ENCODE measurements at places on chromosomes 5 and 9. TPM values are rescaled to one million over a fixed set of nuclear protein-coding genes. Genes with fewer than 3 reads are reported as not detected.

GRCh38 chr9:134419684-134420076, 93.4 kb downstream of the RXRA start:
- no peak overlapping the region for H3K4me3 ChIP-seq
- H3K36me3 ChIP-seq, result peaks cover 5% of the 10 kb centered on the region
- no peaks in the 10 kb centered on the region for H3K4me1 ChIP-seq
- no peak overlapping the region for H3K27ac ChIP-seq
- peak; percentile 64 for DNase-seq

DNA sequence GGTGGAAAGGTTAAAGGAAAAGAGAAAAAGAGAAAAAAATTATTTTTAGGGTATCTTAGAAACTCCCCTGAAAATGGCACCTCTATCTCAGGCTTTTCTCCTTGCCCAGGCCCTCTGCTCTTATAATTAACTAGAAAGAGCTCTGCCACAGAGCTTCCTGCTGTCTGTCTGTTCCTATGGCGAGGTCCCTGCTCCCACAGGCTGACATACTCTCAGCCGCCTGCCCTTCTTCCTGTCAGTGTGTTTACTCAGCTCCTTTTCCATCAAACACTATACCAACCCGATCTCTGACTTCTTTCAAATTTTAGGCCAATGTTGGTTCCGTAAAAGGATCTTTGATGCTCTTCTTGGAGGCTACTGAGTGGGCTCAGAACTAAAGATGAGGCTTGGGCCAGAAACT, 482.6 kb downstream of the DMAC1 start:
- H3K36me3 ChIP-seq, result peaks cover 17% of the 10 kb centered on the region
- H3K27ac ChIP-seq, result no peak overlapping the region
- no peak for DNase-seq
- H3K27me3 ChIP-seq, result no peaks in the 10 kb centered on the region

- H3K27me3 ChIP-seq, result no peaks in the 10 kb centered on the region
- no peaks in the 10 kb centered on the region for H3K4me1 ChIP-seq
- H3K4me3 ChIP-seq, result no peak overlapping the region
- no peak overlapping the region for H3K27ac ChIP-seq
Measured at GRCh38 chr5:756171-756570, 28.4 kb downstream of the ZDHHC11B start.

GRCh38 chr5:59616413-59616812, 277.1 kb downstream of the PDE4D start:
- H3K4me3 ChIP-seq, result no peak overlapping the region
- no peak for DNase-seq

DNA sequence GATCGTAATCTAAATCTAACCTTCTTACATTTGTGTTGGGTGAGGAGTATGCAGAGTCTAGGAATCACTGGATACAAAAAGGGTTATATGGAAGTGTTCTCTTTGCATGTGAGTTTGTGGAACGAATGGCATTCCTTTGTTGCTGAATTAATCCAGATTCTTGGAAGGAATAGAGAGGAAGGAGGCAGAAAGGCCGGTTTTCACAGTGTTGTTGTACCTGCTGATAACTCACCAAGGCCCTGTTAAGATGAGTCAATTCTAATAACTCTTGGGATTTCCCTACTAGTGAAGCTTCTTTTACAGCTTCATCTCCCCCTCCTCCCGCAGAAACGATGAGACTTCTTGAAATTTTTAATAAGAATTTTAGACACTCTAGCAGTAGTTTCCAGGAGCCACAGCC, 84.0 kb downstream of the ZSWIM6 start:
- no peak for DNase-seq
- no peaks in the 10 kb centered on the region for H3K36me3 ChIP-seq
- H3K27me3 ChIP-seq, result no peaks in the 10 kb centered on the region

DNA sequence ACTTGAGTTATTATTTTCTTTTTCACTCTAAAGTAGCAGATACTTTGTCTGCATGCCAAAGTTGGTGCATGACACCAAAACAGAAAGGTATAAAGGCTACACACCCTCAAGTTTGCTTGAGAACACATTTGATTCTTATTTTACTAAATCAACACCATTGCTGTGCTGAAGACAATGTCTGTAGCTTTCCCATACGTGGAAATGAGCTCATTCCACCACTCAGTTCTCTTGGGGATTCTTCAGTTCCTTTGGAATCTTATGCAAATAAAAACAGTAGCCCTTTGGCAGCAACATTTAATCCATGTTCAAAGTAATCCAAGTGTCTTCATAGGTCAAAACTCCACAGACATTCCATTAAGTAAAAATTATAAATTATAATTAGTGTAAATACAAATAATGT, 264.9 kb downstream of the TLE1 start:
- no peaks in the 10 kb centered on the region for H3K4me1 ChIP-seq
- H3K4me3 ChIP-seq, result no peak overlapping the region
- no peaks in the 10 kb centered on the region for H3K27me3 ChIP-seq

DNA sequence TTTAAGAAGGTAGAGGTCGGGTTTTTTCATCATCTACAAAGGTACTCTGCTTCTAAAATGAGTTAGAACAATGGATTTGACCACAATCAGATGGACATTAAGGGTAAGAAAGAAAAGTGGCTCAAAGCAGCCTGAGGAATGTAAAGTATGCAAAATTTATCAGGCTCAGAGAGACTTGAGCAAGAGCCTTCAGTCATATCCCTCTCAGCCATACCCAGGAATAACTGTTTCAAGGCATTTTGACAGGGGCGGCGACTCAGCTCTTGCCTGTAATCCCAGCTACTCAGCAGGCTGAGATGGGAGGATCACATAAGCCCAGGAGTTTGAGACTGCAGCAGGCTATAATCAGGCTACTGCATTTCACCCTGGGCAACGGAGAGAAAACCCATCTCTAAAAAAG, 38.8 kb upstream of the ANXA2R start:
- peaks cover 7% of the 10 kb centered on the region for H3K36me3 ChIP-seq
- no peak overlapping the region for H3K27ac ChIP-seq
- DNase-seq, result no peak
- no peaks in the 10 kb centered on the region for H3K27me3 ChIP-seq
- no peak overlapping the region for H3K4me3 ChIP-seq
- peaks cover 9% of the 10 kb centered on the region for H3K4me1 ChIP-seq

Gene OLFML2A
- total RNA-seq, result 11.6 TPM

Gene SPINK7
- total RNA-seq, result not detected

DNA sequence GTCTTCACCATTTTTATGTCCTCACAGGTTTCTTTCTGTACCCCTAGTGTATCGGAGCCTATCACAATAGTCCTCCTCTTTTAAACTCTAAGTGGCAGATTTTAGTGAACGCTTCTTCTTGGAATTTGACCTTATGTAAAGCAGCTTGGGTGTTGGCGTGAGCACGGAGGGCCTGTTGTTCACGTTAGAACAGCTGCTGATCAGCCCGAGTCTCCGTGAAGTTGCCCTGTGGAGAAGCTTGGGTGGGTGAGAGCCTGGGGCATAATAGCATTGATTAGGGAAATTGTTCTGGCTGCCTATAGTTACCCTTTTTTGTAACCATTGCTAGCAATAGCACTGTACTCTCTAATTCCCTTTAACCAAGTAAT, 167.0 kb upstream of the OTULINL start:
- H3K27me3 ChIP-seq, result no peaks in the 10 kb centered on the region
- H3K27ac ChIP-seq, result peak overlapping the region; percentile 57
- H3K4me3 ChIP-seq, result no peak overlapping the region
- no peak for DNase-seq
- peaks cover 30% of the 10 kb centered on the region for H3K36me3 ChIP-seq

- H3K27me3 ChIP-seq, result peaks cover 21% of the 10 kb centered on the region
- peaks cover 11% of the 10 kb centered on the region for H3K4me1 ChIP-seq
- peaks cover 6% of the 10 kb centered on the region for H3K36me3 ChIP-seq
- H3K27ac ChIP-seq, result peak within 1 kb of the TSS; percentile 95
- H3K4me3 ChIP-seq, result peak within 1 kb of the TSS; percentile 89
Measured at GRCh38 chr9:87725900-87726709, at the start of gene CTSL. Gene CTSL, plus strand, starts transcription at chr9:87726119. Its CDS starts 1,485 bp downstream, at chr9:87727604.

GRCh38 chr5:37071901-37072581, 177.1 kb downstream of the CPLANE1 start:
- H3K27me3 ChIP-seq, result peaks cover 3% of the 10 kb centered on the region
- H3K27ac ChIP-seq, result no peak overlapping the region
- no peak overlapping the region for H3K4me3 ChIP-seq
- H3K36me3 ChIP-seq, result no peaks in the 10 kb centered on the region
- no peaks in the 10 kb centered on the region for H3K4me1 ChIP-seq

DNA sequence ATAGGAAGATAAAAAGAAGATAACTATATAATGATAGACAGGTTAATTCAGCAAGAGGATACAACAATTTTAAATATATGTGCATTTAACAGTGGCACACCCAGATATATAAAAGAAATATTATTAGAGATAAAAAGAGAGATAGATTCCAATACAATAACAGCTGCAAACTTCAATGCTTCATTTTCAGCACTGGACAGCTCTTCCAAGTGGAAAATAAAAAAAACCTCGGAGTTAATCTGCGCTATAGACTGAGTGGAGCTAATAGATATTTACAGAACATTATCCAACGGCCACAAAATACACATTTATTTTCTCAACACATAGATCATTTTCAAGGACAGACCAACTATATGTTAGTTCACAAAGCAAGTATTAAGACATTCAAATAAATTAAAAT, 1229.5 kb upstream of the CDH6 start:
- no peaks in the 10 kb centered on the region for H3K36me3 ChIP-seq
- no peaks in the 10 kb centered on the region for H3K27me3 ChIP-seq
- no peak for DNase-seq
- H3K4me1 ChIP-seq, result no peaks in the 10 kb centered on the region
- H3K4me3 ChIP-seq, result no peak overlapping the region
- no peak overlapping the region for H3K27ac ChIP-seq

- peaks cover 71% of the 10 kb centered on the region for H3K4me1 ChIP-seq
- H3K4me3 ChIP-seq, result no peak overlapping the region
- H3K36me3 ChIP-seq, result peaks cover 4% of the 10 kb centered on the region
- H3K27me3 ChIP-seq, result no peaks in the 10 kb centered on the region
- DNase-seq, result no peak
Measured at GRCh38 chr5:147432323-147432722, 77.5 kb downstream of the DPYSL3 start.

- H3K4me3 ChIP-seq, result no peak overlapping the region
- no peaks in the 10 kb centered on the region for H3K27me3 ChIP-seq
Measured at GRCh38 chr9:12195456-12195855, 497.7 kb upstream of the TYRP1 start.

Gene IGIP
- total RNA-seq, result 1.2 TPM

GRCh38 chr9:38432922-38433510, 8.8 kb upstream of the IGFBPL1 start:
- no peak for DNase-seq
- 0 out of 2 replicates have a peak, but pooled peaks cover 3% of the 10 kb centered on the region for H3K36me3 ChIP-seq
- H3K4me1 ChIP-seq, result peaks cover 24% of the 10 kb centered on the region

Gene STK10
- total RNA-seq, result 13.1 TPM

GRCh38 chr5:6728011-6728794, 15.0 kb downstream of the TENT4A start:
- H3K27ac ChIP-seq, result peak overlapping the region; percentile 66
- peaks cover 74% of the 10 kb centered on the region for H3K4me1 ChIP-seq

GRCh38 chr5:10591966-10592365, 28.1 kb downstream of the ANKRD33B start:
- H3K36me3 ChIP-seq, result no peaks in the 10 kb centered on the region
- DNase-seq, result no peak
- H3K4me1 ChIP-seq, result peaks cover 41% of the 10 kb centered on the region
- H3K4me3 ChIP-seq, result no peak overlapping the region
- H3K27me3 ChIP-seq, result no peaks in the 10 kb centered on the region
- H3K27ac ChIP-seq, result no peak overlapping the region

DNA sequence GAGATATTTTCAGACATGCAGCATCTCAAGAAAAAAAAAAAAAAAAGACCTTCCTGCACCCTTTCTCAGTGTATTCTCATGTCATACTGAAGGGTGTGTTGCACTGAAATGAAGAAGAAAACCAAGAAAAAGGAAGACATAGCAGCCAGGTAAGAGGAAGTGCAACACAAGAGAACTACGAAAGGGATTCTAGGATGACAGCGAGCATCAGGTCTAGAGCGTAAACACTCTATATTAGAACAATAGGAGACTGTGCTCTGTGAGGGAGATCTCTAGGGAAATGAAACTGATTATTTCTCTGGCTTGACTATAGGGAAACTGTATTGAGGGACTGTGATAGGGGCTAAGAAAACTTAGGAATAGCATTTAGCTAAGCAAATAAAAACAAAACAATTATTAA, 30.0 kb downstream of the BTF3 start:
- DNase-seq, result no peak
- no peaks in the 10 kb centered on the region for H3K27me3 ChIP-seq
- peak overlapping the region; percentile 0 for H3K27ac ChIP-seq
- H3K4me3 ChIP-seq, result no peak overlapping the region
- peaks cover 20% of the 10 kb centered on the region for H3K4me1 ChIP-seq

Gene GARIN3
- not detected for total RNA-seq

DNA sequence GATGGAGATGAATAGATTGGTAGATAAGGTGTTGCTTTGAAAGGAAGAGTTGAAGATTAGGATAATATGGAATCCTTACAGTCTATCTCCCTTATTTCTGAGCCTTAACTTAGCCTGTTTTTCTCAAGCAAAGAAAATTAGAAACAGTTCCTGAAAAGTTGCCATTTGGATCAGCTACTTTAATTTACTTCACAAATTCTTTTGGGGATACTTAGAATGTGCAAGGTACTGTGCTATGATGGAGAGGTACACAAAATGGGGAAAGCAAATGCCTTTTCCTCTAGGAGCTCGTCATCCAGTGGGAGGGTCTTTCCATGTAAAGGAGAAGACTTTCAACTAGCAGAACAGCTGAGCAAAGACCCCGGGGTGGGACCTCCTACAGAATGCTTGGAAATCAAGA, 51.1 kb upstream of the SMARCA2 start:
- DNase-seq, result no peak
- H3K27ac ChIP-seq, result no peak overlapping the region
- peaks cover 13% of the 10 kb centered on the region for H3K4me1 ChIP-seq
- no peaks in the 10 kb centered on the region for H3K27me3 ChIP-seq

- no peaks in the 10 kb centered on the region for H3K27me3 ChIP-seq
- H3K27ac ChIP-seq, result 0 out of 2 replicates have a peak overlapping the region, but pooled peaks have one; percentile 25
- H3K4me3 ChIP-seq, result peak overlapping the region; percentile 82
Measured at GRCh38 chr9:23821375-23822181, 4.5 kb downstream of the ELAVL2 start.

DNA sequence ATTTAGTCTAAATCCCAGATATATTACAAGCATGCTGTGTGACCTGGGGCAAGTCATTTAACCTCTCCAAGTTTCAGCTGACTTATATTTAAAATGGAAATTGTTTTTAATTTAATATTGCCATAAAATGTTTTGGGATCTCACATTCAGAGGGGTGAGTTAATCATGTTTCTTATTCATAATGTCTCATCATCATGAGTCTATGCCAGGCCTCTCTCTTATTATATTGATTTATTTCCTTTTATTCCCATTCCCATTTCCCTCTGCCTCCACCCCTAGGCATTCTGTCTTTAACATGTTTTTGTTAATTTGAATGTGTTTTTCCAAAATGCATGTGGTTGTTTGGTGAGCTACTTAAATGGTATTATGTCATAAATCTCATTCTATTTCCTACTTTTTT, 39.0 kb upstream of the TTC1 start:
- H3K27ac ChIP-seq, result no peak overlapping the region
- peaks cover 12% of the 10 kb centered on the region for H3K4me1 ChIP-seq
- H3K36me3 ChIP-seq, result no peaks in the 10 kb centered on the region
- H3K4me3 ChIP-seq, result no peak overlapping the region

GRCh38 chr5:31855134-31856040, 216.5 kb downstream of the PDZD2 start:
- H3K4me1 ChIP-seq, result peaks cover 41% of the 10 kb centered on the region
- H3K27ac ChIP-seq, result peak overlapping the region; percentile 97
- peak overlapping the region; percentile 95 for H3K4me3 ChIP-seq
- H3K36me3 ChIP-seq, result peaks cover 28% of the 10 kb centered on the region

GRCh38 chr9:21336457-21336856, 1.3 kb upstream of the KLHL9 start:
- DNase-seq, result no peak
- H3K27ac ChIP-seq, result no peak overlapping the region
- peaks cover 22% of the 10 kb centered on the region for H3K27me3 ChIP-seq
